ENCODE measurements at places on chromosomes 7 and 10.

- no peak for DNase-seq
Measured at GRCh38 chr10:33291053-33291592, 43.3 kb downstream of the NRP1 start.

DNA sequence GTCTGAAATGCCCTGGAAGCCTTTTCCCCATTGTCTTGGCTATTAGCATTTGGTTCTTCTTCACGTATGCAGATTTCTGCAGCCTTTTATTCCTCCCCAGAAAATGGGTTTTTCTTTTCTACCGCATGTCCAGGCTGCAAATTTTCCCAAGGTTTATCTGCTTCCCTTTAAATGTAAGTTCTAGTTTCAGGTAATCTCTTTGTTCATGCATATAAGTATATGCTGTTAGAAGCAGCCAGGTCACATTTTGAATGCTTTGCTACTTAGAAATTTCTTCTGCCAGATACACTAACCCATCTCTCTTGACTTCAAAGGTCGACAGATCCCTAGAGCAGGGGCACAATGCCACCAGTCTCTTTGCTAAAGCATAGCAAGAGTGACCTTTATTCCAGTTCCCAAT lies 12.3 kb downstream of the THAP5 start:
- no peak for DNase-seq

DNA sequence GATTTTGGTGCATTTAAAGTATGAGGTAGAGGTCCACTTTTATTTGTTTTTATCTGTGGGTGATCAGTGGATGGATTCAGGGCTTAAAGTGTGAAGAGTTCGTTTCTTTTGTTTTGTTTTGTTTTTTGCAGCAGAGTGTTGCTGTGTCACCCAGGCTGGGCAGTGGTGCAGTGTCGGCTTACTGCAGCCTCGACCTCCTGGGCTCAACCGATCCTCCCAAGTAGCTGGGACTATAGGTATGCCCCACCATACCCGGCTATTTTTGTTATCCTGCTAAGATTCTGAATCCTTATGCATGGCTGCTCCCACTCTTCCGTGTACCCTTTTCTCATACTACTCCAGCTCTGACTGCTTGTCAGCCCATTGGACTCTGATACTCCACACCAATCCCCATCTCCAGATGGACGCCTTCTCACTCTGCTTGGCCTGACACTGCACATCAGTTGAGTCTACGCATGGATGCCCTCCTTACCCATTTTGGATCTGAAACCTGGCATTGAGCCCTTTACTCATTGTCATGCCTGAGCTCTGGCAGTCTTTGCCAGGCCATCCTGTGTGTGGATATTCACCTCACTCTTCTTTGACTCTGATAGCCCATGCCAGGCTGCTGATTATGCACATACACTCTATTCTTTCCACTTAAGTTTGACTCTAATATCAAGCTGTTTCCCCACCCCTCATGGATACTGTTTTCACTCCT lies 119.5 kb downstream of the CCSER2 start:
- no peak for DNase-seq

GRCh38 chr7:117759950-117760640 lies 113.1 kb downstream of the CTTNBP2 start:
- no peak for DNase-seq

DNA sequence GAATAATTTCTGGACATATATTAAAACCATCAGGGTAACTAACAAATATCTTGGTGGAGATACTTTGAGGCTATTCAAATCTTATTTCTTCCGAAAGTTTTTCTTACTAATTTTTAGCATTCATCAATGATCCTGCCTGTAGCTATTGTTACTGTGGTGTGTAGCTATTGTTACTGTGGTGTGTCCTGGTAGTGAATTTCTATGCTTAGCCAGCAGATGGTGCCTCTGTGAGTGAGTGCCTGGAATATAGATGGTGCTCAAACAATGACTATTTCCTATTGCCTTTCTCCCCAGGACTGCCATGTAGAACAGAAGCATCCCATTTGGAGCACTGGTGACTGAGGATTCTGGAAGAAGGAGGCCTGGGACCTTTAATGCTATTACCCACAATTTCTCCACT lies 245.7 kb downstream of the CCSER2 start:
- no peak for DNase-seq

DNA sequence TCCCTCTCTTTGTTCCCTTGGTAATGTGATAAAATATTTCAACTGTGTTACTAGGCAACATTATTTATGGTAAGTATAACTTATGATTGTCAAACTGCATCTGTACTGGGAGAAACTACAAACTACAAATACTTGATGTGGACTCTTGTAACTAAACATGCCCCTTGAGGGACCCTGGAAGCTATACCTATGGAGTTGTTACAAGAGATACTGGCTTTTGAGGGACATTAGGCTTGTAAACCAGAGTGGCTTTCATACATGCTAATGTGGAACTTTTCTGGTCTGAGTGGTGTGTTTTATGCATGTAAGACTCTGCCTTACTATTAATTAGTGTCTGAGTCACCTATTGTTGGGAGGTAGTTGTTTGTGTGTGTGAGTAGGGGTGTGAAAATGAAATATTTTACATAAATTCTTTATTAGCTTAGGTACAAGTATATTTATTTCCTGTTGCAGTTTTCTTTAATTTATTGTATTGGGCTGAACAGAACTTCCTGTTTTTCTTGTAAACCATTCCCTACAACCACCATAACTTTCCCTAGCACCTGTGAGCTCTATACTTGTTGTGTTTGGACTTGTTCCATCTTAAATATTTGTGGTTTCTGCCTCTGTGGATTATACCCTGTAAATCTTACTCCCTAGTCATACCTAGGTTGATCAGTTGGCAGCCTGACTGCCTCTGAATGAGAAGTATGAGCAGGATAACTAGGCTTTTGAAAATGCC lies 49.8 kb downstream of the STK31 start:
- peak; percentile 36 for DNase-seq

- no peak for DNase-seq
Measured at GRCh38 chr10:43201545-43202131, 63.4 kb downstream of the CSGALNACT2 start.

DNA sequence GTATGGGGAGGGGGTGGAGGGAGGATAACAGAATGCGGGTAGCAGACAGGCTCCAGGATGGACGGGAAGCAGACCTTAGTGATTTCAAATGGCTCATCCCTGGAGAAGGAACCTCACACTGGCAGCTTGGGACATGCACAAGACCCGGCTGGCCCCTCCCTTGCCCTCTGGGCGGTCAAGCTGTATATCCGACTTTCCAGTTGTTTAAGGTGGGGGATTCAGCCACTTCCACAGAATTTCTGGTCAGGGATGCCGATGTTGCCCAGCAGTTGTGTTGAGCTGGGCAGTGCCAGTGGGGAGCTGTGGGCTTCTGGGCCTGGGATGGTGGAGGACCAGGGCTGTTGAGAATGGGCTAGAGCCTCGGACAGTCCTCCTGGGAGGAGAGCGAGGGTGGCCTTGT lies 38.8 kb downstream of the GBX1 start:
- no peak for DNase-seq

DNA sequence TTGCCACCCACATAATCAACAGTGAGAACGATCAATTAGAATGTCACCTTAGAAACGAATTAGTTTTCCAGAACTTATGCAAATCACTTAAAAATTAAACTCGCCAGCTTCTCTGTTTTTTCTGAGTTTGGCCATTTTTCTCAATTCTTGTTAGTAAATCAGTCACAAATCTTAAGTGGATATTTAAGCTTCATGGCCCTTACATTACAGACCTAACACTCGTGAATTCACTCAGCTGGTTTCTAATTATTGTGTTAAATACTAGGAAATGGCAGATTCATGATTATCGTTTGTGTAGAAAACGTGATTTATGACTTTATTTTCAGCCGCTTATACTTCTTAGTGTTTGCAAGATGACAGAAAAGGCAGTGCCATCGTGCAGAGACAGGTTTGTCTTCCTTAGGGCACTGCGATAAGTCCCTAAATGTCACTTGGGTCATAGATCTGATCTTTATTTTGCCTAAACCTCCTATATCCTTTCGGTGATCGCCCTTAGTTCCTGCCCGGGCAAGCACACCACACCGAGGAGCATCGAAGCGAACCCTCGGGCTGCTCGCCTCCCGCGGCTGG lies 587 bp upstream of the CELF2 start:
- no peak for DNase-seq

DNA sequence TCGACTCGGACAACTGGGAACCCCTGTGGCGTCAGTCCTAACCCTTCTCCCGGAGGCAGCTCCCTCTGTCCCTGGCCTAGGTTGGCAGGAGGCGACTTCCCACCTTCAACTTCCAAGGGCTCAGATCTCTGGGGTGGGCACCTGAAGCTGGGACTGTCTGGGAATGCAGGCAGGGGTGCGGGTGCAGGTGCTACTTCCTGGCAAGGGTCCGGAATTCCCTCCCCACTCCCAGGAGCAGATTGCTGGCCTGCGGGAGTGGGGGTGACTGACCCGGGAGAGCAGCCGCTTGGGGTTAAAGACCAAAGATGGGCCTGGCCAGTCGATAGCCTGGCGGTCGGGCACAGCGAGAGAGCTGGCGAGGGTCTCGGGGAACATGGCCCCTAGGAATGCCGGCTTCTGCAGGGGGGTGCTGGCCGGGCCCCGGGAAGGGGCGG lies 387 bp downstream of the EPHA1 start:
- no peak for DNase-seq

DNA sequence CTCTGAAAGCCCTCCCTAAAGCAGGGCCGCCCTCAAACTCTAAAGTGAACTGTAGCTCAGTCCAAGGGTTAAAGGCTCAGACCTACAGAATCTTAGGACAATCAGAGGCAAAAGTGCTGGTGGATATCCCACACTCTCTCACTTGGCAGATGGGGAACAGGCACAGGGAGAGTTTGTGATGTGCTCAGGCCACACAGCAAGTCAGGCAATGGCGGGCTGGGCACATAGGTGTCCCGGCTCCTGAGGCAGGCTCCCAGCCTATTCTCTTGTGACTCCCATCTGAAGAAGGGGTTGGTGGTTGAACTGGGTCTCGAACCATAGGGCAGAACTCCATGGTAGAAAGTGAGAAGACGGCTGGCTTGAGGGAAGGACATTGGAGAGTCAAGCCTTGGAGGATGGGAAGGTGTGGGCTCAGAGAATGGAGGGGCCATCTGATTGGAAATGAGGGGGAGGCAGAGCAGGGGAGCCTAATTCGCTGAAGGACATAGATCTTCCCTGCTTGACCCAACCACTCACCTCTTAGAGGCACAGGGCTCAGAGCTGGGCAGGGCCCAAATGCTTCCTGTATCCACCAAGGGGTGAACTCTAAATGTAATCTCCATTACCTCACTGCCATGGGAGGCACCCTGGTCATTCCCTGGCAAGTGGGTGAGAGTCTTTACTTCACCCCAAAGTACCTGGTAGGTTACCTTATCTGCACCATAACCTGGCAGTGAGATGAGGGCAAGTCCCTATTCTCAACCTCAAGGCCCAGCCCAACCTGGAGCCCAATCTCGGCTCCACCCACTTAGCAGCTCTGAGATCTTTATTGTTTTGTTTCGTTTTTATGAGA lies 4.9 kb upstream of the ZMIZ1 start:
- no peak for DNase-seq

DNA sequence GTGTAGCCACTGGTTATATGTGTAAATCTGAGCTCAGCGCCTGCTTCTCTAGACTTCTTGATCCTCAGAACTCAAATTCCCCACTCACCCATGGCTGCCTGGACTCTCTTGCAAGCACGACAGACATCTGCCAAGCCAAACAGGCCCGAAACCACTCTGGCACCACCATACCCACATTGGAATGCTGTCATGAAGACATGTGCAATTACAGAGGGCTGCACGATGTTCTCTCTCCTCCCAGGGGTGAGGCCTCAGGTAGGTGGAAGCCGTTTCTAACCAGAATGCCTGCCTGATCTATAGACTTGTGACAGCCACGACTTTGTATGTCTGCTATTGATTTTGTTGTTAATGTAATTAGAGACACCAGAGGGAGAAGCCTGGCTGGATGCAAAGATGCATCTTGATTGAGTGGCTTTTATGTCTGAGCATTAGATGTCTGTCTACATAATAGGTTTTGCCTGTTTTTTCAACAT lies 4.0 kb downstream of the BAMBI start:
- DNase-seq = no peak

GRCh38 chr7:46786221-46786954 lies 795.5 kb downstream of the TNS3 start:
- DNase-seq = no peak

- no peak for DNase-seq
Measured at GRCh38 chr7:23164846-23165245, 17.0 kb upstream of the NUP42 start.

- DNase-seq = no peak
Measured at GRCh38 chr10:96690755-96691730, 29.3 kb downstream of the PIK3AP1 start.

- DNase-seq = no peak
Measured at GRCh38 chr7:11726794-11727155, 105.2 kb downstream of the THSD7A start.

DNA sequence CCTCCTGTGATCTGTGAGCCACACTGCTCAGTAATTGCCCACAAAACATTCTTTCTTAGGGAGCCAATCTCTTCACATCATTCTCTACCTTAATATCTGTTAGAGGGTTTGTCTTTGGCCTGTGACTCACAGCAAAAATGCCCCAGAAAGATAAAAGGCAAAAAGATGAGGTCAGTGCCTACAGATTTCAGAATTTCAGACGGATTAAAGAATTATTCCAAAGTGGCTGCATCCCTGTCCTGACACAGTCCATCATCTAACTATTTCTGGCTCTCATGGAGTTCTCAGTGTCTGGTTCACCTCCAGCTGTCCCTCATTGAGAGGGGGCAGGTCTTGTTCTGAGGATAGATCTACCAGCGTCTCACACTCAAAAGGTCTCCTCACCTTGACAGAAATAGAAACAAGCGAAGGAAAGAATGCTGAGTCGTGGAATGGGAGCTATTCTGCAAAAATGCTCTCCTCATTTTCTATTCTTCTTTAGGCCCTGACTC lies 138.5 kb upstream of the AOAH start:
- DNase-seq = no peak

DNA sequence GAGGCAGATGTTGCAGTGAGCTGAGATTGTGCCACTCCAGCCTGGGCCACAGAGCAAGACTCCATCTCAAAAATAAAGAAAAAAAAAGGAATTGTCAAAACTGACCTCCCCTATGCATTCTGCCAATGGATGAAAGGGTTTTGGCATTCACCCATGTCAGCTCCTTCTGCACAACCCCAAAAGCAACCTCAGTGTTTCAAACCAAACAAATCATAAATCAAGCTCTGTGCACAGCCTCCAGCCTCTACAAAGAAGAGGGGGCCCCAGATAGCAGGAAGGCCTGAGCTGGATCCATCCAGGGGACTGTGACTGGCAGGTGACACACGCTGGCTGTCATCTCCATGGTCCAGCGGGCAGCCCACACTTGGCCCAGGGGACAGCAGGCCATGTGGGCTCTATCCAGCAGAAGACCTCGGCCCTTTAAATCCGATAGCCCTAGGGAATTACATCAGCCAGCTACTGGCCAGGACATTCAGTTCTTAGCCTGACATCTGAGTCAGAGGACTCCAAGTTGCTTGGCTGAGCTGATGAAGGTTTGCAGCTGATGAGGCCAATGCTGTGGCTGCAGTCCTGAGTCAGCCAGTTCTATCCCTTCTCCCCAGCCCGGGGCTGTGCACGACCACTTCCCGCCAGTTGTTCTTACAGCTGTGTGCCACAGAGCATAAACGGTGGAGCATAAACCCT lies 52.0 kb upstream of the FIGNL1 start:
- no peak for DNase-seq

GRCh38 chr7:4699841-4700240 lies 17.7 kb downstream of the FOXK1 start:
- no peak for DNase-seq

- no peak for DNase-seq
Measured at GRCh38 chr10:20769481-20769880, 127.6 kb downstream of the NEBL start.

Measured in NCI-H748 treated with DMSO at 0.1 percent for 48 hours (cell line).